ENCODE measurements at places on chromosomes 12 and 14.
A peak's percentile ranks its signal among the peaks of the same experiment; 100 is the strongest.

- DNase-seq: no peak
Measured at GRCh38 chr12:49518914-49519573, 19.8 kb upstream of the KCNH3 start.

DNA sequence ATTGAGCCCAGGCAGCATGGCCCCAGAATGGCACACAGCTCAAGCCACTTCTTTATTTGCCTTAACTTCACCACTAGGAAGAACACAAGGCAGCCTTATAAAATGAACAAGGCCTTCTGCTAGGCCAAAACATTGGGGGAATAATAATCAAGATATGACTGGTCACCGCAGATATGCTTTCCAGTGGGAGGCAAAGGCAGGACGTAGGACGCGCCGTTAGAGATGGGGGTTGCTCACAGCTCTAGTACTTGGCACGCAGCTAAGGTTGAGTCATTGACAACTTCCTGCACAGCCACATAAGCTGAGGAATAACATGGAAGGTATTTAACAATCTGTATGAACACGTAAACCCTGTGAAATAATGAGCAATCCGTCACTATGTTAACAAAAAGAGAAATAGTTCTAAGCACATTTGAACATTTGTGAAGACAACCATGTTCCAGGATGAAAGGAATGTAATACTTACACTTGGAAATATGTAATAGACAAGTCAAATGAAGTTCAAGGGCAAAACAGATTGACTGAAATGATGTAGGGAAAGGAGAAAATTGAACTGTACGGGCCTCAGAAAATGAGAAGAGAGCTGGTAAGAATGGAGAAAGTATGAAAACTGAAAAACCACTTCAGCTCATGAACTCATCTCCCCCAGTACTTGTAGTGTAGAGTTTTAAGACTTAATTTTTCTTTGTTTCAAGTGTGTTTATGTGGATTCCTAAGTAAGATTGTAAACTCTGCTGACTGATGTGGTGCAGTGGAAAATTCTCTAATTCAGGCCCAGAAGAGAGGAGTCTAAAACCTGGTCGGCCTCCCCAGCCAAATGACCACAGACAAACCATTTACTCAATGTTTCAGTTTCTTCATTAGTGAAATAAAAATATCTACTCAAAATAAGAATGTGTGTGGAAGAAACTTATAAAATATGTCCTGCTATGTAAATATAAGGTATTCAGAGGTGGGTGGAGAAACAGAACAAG lies 59.3 kb upstream of the CCDC91 start:
- DNase-seq: peak; percentile 39

DNA sequence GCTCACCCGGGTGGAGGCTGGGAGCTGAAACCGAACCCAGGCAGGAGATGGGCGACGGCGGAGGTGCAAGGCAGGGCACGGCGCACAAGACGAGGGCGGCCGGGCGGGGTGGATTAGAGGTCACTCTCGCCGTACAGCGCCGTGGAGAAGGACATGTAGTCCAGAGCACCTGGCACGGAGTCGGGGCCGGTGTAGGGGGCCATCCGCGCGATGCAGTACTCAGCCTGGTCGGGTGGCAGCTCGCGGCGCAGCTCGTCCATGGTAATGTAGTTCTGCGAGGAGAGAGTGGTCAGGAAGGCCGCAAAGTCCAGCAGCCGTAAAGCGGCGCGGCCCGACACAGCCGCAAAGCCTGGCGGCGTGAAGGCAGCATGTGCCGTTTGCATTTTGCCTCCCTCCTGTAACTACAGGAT lies 81.9 kb upstream of the ZFP36L1 start:
- no peak for DNase-seq

GRCh38 chr12:77256956-77257355 lies 191.6 kb upstream of the E2F7 start:
- peak; percentile 80 for DNase-seq

DNA sequence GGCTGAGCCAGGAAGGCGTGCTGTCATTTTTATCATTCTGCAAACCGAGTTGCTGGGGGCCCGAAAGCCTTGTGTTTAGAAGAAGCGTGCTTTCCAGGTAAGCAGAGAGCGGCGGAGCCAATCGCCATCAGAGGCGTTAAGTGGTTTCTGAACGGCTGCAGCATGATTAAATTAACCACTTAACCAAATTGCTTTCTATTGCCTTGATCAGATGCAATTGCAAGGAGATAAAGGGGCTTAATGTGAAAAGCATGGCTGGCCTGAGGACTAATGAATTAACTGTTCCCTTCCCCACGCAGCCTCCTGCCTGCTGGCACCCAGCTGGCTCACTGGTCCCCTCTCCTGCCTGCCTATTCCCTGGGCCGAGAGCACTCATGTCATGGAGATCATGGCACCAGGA lies 36.6 kb upstream of the CHGA start:
- DNase-seq: no peak

GRCh38 chr12:18979401-18980126 lies 150.0 kb upstream of the PLEKHA5 start:
- peak; percentile 74 for DNase-seq

GRCh38 chr14:96162741-96163140 lies 41.9 kb upstream of the BDKRB2 start:
- DNase-seq: no peak

DNA sequence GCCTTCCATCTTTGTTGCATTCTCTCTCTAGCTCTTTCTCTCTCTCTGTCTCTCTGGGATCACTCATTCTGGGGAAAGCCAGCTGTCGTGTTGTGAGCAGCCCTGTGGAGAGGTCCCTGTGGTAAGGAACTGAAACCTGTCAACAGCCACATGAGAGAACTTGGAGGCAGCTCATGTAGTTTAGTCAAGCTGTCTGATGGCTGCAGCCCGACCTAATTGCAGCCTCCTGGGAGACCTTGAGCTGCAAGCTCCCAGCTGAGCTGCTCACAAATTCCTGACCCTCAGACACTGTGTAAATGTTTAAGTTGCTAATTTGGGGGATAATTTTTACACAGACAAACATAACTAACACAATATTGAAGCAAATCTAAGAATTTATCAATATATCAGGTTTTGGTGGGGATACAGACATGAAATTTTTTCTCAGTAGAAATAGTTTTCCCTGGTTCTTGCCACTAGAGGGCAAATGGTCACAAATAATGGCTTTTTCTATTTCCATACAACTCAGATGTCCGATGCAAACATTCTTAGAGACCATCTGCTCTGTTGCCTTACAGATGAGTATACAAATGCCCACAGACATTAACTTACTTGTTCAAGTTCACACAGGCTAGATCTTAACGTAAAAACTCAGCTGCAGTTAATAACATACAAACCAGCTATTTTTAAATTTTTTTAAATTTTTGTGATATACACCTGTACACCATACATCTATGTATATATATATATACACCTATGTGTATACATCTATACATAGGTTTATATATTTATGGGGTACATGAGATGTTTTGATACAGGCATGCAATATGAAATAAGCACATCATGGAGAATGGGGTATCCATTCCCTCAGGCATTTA lies 15.5 kb upstream of the KRR1 start:
- DNase-seq: peak; percentile 81

- peak; percentile 65 for DNase-seq
Measured at GRCh38 chr12:97308576-97309198, 153.9 kb upstream of the RMST start.

DNA sequence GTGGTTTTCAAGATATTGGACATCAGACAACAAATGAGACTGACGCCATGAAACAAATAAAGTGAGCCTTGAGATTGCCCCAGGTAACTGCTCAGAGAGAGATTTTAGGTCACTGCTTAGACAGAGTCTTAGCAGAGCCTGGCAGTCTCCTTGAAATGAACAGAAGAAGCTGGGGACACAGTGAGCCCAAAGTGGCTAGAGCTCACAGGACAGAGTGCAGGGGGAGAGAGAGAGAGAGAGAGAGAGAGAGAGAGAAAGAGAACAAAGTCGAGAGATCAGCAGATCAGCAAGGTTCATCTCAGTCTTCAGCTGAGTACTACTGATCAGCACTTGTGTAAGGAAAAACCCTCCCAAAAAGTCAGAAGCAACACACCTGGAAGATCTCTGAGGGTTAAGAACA lies 147.4 kb downstream of the RMST start:
- no peak for DNase-seq

DNA sequence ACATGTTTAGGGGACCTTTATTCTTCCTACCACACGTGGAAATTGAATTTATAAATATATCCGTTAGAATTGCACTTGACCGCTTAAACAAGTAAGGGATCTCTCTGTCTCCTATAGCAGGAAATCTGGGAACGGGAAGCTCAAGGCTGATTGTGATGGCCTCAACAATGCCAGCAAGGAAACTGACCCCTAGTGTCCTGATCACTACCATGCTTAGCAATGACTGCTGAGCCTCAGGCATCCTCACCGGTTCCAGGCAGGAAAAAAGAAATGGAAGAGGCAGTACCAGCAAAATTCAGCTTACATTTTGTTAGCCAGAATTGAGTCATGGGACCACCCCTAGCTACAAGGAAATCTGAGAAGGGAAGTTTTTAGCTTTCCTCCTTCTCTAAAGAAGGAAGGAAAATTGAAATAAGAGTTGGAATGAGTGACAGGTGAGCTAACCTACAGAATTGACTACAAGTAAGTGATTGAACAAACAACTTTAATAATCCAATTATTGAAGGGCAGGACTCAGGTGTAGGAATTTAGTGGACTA lies 43.9 kb upstream of the AMN1 start:
- no peak for DNase-seq

DNA sequence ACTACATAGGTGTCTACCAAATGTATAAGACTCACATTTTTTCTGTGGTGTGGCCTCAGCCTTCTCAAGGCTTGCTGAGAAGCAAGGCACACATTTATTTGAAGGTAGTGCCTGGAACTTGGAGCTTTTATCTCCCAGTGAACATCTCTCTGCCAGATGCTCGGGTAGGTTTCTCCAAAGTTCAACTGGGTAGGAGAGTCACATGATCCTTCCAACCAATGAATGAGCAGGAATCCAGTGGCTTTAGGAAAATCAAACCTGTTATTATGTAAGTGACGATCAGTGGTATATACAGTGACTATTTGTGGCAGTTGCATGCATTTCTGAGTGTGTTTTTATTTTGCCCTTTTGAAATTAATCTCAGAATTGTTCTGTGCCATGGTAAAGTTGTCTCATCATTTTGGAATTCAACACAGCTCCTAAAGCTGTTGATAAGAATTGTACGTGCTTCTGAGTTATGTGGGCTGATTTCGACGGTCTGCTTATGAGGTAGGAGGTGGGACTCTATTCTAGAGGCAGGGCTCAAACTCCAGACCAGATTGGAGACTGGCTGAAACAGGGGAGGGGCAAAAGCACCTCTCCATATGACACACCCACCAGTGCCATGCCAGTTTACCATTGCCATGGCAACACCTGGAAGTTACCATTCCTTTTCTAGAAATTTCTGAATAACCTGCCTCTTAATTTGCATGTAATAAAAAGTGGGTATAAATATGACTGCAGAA lies 57.6 kb downstream of the EID3 start:
- no peak for DNase-seq

GRCh38 chr12:132453361-132454192 lies 36.4 kb upstream of the FBRSL1 start:
- no peak for DNase-seq

Measured in muscle of leg (tissue), 16 donors.